ENCODE measurements at places on chromosomes 11 and 22.

DNA sequence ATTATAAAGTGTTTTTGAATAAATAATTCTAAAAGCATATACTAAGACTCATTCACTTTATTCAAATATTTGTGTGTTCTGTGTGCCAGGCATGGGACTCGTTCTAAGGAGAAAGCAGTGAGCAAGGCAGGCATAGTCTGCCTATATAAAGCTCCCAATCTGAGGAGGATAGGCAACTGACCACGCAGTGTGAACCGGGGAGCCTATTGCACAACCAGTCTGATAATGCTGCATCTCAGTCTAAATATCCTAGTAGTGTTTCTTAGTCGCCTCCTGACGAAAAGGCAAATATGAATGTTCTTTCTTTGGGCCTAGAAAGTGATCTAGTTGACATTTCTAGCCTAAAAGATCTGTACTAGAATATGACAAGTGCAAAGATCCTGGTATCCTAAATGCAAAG, 98.3 kb downstream of the C11orf65 start:
- no peak for DNase-seq

GRCh38 chr22:23698673-23699235, 7.9 kb downstream of the RGL4 start:
- no peak for DNase-seq

DNA sequence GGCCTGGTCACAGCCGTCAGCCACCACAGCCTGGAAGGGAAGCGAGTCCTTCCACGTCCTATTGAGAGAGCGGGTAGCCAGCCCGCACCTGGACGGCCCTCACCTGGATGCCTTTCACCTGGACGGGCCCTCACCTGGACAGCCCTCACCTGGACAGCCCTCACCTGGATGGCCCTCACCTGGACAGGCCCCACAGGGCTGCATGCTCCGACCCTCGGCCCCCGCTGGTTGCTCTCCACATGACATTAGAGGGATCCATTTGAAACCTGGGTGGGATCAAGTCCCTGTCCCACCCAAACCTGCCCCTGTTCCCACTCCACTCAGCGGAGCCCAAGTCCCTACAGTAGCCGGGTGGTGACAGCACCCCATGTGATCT, 3.7 kb downstream of the C1QTNF6 start:
- DNase-seq, result no peak

GRCh38 chr11:35343033-35343598, 76.2 kb downstream of the SLC1A2 start:
- no peak for DNase-seq

- no peak for DNase-seq
These were observed 207.6 kb downstream of the MIAT start for GRCh38 chr22:26865021-26865420.

GRCh38 chr22:27391092-27391770, 410.3 kb downstream of the MN1 start:
- no peak for DNase-seq

GRCh38 chr22:44371741-44372525, 59.2 kb upstream of the SHISAL1 start:
- DNase-seq, result no peak

DNA sequence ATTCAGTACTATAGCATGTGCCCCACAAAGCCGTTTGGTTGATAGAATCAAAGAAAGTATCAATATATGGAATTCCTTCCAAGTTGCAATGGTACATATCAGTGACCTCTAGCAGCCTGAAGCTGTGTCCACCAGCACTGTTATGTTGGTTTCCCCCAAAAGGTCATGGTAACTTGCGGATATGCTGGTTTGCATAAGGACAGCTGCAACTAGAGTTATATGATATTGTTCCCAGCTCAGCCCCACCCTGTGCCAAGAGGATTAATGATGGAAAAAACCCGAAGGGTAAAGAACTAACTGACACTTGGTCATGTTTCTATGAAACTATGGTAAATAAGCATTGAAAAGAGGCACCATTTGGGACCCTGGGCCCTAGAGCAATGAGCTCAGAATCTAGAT, 93.5 kb downstream of the PDHX start:
- no peak for DNase-seq

DNA sequence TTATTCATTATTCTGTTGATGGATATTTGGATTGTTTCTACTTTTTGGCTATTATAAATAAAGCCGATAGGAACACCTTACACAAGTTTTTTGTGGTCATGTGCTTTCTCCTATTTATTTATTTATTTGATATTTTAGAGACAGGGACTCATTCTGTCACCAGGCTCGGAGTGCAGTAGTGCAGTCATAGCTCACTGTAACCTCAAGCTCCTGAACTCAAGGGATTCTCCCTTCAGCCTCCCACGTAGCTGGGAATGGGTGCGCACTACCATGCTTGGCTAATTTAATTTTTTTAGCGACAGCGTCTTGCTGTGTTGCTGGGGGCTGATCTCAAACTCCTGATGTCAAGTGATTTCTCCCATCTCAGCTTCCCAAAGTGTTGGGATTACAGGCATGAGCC, 135.1 kb downstream of the UVRAG start:
- no peak for DNase-seq

- no peak for DNase-seq
These were observed 388 bp downstream of the TMEM121B start for GRCh38 chr22:17120711-17121232.

DNA sequence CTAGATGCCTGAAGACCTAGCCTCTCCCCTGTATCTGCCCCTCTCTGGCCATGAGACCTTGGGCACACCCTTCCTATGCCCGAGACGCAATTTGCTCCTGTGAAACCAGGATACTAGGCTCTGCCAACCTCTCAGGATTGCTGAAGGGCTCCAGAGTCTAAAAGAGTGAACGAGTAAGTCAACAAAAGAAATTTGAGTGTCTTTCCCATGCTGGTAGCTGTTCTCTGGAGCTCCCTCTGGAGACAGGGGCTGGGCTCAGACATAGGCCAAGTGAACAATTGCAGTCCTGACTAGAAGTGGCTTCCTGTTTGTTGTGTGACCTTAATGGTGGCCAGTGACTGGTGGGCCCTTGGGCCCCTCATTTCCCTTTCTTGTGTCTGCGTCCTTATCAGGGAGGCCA, 189.0 kb upstream of the NARS2 start:
- no peak for DNase-seq

GRCh38 chr11:112392904-112393303, 132.2 kb upstream of the PLET1 start:
- DNase-seq, result no peak

DNA sequence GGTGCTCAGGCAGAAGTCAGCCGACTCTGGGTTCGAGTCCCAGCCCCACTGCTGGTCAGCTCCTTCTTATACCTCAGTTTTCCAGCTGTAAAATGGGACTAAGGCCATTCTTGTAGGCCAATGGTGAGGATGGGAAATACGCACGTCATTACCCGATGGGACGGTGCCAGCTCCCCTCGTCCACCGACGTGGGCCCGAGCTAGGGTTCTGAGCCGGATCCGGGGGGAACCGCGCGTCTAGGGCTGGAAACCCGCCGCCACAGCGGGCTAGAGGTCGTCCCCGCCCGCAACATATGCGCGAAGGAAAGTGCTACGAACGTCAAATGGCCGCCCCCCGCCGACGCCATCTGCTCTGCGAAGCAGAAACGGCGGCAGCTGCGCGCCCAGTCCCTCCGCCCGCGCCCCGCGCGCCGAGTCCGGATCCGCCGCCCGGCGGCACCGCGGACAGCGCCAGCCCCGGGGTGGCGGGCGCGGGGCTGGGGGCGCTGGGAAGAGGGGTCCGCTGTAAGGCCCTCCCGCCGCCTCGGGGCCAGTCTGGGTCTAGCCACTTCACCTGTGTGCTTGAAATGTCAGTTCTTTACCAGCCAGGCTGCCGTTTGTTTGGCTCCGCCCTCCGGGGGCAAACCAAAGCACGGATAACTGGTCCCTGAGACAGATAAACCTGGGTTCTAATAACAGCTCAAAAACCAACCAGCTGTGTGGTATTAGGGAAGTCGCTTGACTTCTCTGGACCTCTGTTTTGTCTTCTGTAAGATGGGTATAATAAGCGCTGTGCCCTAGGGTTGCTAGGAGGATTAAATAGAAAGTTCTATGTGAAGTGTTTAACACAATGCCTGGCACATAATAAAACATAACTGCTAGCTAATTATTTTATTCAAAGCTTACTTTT, 103.5 kb upstream of the RCN1 start:
- DNase-seq, result no peak

DNA sequence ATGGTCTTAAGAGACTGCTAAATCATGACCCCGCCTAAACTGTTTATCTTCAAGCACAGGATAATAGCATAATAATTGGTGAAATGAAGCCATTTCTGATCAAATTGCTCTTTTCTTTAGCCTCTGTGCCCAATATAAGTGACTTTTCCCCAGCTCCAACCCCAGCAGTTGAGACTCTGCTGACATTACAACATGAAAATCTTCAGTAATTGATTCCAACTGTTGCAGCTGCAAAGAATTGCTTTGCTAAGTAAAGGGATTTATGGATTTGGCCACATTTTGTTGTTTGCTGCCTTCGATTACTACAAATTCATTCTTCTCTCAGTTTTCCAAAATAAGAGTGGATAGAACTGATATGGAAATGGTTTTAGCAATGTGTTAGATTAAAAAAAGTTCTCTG, 576.7 kb upstream of the LRRC4C start:
- DNase-seq, result no peak

GRCh38 chr22:25996669-25997068, 172.6 kb upstream of the SEZ6L start:
- DNase-seq, result no peak

DNA sequence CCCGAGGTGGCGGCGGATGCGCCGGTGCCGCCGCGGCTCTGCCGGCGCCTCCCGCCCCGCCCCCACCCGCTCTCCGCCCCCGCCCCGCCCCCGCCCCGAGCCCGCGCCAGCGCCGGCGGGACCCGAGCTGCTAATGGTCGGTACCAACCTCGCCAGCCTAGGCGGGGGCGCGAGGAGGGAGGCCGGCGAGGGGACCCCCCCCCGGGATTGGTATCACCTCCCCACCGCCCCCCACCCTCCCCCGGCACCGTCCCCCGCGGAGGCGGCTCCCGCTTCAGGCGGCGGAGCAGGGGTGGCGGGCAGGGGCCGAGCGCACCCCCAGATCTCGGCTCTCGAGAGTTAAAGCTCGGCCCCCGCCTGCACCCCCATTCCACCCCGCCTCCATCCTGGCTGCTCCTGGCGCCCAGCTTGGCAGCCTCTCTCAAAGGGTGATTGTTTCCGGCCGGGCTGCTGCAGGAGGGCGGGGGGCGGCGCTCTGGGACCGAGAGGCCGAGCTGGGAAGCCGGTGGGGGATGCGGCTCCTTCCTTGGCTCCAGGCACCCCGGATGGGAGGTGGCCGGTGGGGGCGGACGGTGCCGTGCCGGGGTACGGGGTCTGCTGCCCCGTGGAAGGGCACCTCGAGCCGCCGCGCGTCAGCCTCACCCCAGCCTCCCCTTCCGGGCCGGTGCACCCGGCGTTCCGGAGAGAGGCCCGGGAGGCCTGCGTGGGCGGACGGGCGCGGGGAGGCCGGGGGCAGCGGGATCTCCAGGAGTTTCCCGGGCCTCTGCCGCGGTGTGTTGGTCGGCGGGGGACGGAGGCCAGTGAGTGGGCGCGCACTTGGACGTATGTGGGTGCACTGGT, at the start of gene B3GAT1:
Gene B3GAT1 (minus strand): TSS at position 40 of the 840 bp plus-strand sequence. CDS start 24,583 bp downstream, outside the sequence.
- DNase-seq, result peak; percentile 87

GRCh38 chr11:56486801-56487200, 4.4 kb downstream of the OR5M8 start:
- DNase-seq, result no peak

DNA sequence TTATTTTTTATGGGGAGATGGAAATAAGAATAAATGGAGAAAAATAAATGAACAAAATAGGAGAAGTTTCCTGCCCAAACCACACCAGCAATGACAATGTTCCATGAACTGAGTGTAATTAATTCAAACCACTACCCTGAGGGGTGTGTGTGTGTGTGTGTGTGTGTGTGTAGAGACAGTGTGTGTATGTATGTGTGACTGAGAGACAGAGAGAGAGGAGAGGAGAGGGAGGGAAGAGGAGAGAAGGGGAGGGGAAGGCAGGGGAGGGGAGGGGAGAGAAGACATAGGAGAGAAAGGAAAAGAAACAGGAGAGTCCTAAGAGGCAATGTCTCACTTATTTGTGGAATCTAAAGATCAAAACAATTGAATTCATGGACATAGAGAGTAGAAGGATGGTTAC, 65.0 kb upstream of the POU2AF1 start:
- no peak for DNase-seq

DNA sequence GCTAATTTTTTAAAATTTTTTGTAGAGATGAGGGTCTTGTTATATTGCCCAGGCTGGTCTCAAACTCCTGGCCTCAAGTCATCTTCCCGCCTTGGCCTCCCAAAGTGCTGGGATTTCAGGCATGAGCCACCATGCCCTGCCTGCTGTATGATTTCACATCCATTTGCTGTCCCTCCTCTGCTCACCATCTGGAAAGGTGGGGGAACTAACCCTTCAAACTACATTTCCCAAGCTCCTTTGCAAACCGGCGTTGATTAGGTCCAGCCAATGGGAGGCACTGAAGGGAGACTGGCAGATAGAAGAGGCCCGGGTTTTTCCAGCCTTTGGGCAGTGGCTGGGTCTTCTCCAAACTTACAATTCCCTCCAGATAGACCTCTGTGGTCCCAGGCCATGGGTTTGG, 19.3 kb downstream of the RFPL1 start:
- no peak for DNase-seq
